GM23338 (cell line): ENCODE measurements at places on chromosomes 5 and 9. TPM values are rescaled to one million over a fixed set of nuclear protein-coding genes. Genes with fewer than 3 reads are reported as not detected.

Gene LECT2
- total RNA-seq, result not detected in 2 replicates

DNA sequence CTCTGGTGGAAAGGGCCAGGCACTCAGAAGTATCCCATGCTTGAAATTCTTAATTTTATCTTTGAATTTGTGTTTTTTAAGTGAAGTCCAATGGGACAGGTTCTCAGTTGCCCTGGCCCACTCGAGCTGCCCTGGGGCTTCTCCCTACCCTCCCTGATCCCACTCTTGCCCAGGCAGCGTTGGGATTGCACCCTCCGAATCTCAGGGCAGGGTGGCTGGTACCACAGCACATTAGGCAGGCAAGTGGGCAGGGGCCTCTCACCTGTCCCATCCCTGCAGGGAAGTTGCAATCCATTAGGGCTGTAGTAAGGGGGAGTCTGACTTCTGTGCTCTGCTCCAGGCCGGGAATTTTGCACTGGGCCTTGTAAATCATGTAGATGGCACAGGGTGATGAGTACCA lies 2.7 kb downstream of the RUFY1 start:
- no peak for DNase-seq

GRCh38 chr5:137141779-137142178 lies 357.3 kb downstream of the SPOCK1 start:
- DNase-seq, result no peak

DNA sequence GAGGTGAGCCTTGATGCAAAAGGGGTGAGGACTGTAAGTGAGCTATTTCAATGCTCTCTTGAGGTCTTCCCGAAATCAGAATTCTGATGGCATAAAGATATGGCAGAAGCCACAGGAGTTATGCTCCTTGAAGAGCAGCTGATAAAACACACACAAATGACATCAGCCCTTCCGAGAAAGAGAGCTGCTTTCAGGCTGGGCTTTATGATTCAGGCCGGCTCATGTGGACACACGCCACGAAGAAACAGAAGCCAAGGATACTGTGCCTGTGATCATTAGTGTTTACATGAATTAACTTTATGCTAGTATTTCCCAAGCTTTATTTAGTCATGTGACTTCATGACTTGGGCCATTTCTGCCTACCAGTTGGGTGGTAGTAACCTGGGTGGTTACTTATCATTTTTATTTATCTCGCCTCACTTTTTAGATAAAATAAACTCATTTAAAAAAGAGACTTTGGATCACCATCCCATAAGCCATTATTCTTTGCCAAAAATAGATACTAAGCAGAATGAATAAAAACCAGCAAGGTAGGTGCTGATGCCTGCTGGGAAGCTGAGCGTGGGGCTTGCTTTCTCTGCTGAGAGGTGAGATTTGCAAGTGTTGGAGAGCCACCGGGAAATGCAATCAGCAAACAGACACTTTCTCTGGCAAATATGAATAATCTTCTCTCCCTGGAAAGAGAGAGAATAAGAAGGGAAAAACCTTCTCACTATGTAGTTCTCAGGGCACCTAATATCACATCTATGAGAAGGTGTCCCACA lies 73.0 kb upstream of the SLC25A51 start:
- no peak for DNase-seq

GRCh38 chr5:107805166-107805565 lies 134.4 kb upstream of the EFNA5 start:
- no peak for DNase-seq

GRCh38 chr9:24793787-24794186 lies 248.1 kb upstream of the IZUMO3 start:
- DNase-seq, result no peak
